NAMALWA (cell line): ENCODE measurements at places on chromosomes 12 and 14.

GRCh38 chr14:55536204-55536708, 43.8 kb upstream of the KTN1 start:
- no peak for DNase-seq

DNA sequence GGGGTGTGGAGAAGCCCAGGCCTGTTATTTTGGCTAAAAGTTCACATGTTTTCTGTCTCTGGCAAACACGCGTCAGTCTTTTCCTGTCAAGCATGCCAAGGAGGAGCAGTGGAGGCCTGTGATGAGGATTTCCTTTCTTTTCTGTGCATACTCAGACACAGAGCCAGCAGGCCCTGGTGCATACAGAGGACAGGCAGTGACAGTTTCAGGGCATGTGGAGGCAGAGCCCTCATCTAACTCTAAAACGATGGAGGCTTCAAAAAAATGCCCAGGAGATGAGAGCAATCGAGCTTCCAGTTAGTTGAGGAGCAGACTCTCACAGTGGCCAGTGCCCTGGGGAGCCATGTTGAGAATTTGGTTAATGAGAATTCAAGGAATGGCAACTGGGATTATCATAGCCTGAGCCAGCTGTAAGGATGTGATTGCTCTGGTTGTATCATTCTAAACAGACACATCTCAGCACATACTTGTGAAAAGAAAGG, 66.5 kb downstream of the TRAFD1 start:
- DNase-seq = no peak

DNA sequence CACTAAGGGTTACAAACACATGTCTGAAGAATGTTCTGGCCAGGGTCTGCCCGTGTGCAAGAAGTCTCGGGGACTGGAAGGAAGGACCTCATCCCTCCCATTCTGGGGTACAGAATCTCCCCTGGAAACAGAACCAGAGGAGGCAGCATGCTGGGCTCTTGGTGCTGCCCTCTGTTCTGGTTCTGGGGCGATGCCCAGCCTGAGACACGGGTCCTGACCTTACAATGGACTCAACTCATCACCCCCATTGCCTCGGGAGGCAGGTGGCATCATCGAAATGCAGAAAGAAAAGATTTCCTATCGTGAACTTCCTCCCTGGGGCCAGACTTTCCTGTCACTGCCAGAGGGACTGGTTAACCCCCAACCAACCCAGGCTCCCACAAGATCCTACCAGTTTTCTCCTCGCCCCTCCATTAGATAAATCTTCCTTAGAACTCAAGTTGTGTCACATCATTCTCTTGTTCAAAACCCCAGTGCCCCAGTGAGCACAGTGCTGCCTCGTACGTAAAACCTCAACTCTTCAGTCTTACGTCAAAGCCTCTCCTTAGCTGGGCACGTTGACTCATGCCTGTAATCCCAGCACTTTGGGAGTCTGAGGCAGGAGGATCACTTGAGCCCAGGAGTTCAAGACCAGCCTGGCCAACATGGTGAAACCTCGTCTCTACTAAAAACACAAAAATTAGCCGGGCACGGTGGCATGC, 52.1 kb downstream of the PSMA6 start:
- no peak for DNase-seq

DNA sequence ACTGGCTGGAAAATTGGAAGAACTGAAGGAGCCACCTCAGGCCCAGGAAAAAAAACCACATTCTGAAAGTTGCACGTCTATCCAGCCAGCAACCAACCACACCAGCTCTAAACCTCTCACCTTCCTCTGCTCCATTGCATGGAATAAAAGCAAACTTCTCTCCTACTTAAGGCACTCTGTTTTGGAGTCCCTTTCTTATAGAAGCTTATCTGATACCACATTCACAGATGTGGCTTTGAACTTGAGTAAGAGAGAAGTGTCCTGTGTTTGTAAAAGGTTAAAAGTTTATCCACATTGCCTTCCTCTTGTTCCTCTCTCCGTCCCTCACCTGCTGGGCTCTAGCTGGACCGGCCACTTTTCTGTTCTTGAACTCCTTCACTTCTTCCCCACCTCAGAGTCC, 99.6 kb upstream of the PLXNC1 start:
- DNase-seq = no peak

GRCh38 chr12:73112035-73112816, 840.1 kb downstream of the TRHDE start:
- no peak for DNase-seq

DNA sequence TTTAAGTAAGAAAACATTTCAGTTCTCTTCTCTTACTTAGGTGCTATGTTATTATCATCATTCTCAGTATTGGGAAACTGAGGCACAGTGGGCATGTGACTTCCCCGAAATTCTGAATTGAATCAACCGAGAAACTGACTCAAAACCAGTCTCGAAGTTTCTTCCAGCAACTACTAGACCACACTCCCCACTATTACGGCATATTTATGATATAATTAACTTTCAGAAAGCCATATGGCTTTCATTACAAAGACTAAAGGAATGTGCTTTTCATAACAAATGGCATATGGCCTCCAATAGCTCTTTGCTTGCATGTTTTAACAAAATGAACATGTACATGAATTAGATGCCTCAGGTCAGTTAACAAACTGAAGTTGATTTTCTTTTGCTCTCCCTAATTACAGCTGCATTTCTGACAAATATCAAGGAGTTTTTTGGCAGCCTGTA, 182.9 kb upstream of the SLC38A2 start:
- DNase-seq = no peak

DNA sequence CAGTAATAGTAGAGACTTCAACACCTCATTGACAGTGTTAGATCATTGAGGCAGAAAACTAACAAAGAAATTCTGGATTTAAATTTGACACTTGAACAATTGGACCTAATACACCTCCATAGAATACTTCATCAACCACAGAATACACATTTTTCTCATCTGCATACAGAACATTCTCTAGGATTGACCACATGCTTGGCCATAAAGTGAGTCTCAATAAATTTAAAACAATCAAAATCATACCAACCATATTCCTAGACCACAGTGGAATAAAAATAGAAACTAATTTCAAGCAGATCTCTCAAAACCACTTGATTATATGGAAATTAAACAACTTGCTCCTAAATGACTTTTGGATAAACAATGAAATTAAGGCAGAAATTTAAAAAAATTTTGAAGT, 82.3 kb downstream of the SLC38A4 start:
- DNase-seq = no peak

GRCh38 chr12:43127886-43128549, 424.0 kb downstream of the ADAMTS20 start:
- no peak for DNase-seq

DNA sequence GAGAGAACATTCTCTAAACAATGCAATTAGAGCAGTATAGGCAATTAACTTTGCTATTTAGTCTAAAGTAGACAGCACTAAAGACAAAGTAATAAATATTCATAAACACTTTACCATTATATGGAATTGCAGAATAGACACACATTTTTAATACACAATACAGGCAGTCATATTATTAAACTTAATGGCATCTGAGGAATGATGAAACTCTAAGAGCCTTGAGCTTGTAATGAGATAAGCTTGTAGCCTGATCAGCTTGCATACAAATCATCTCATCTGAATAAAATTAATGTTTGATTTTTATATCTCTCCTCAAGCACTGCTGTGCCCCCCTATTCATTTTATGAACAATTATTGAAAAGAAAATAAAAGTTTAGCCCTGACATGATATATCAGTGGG, 107.6 kb downstream of the MGAT4C start:
- DNase-seq = no peak

DNA sequence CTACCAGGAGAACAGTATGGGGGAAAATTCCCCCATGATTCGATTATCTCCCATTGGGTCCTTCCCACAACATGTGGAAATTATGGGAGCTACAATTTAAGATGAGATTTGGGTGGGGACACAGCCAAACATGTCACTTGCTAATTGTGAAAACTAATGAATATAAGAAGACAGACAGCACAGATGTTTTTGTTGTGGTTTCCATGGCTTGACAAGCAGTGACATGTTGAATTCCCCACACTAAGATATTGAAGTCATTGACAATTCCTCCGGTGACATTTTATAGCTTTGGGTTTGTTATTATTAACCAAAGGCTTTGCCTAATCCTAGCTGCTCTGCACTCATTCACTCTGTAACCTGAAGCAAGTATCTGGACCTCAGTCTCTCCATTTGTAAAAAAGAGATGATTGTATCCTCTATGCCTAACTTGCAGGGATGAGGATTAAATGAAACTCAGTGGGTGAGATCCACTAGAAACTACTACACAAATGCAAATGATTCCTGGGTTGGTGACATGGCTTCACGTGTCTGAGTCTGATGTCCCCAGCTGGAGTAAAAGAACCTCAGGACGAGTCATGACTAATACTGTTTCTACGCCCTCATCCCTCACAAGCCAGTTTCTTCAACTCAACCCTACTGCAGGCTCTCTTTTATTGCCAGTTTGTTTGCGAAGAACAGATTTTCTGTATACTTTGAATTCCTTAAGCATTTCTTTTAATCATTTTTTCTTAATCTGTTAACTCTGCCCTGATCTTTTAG, 71.6 kb downstream of the ASCL1 start:
- no peak for DNase-seq

DNA sequence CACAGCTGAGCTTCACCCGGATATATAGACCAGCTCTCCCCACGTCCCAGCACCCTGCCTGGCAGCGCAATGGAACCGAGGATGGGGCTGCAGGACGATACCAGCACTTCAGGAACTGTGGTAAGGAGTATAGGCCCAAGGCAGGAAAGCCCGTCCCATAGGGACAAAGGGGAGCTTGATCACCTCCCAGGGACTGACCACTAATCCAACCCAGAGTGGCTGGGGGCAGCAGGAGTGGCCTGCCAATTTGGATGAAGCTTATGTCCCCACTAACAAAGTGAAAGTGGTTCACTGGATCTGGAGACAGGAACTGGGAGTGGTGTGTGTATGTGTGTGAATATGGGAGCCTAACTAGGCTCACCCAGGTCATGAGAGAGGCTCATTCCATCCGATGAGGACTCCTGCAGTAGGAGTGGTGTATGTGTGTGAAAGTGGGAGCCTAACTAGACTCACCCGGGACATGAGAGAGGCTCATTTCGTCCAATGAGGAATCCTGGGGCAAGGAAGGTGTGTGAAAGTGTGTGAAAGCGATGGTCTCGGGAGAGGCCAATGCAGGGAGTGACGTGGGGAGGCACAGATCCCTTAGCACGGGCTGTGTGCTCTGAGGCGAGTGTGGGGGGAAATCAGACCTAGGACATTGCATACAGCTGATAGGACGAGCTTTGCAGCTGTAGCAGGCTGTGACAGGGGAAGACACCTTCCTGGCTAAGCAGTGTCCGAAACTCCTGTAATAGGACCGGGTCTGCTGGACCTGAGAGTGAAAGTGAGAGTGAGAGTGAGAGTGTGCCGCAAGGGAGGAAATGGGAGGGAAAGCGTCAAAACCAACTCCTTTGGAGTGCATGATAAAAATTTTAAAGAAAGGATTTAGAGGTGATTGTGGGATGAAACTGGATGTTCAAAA, 25.7 kb downstream of the KLRK1 start:
- DNase-seq = peak; percentile 66

- peak; percentile 16 for DNase-seq
Observed at GRCh38 chr14:93548102-93548843, 117.5 kb downstream of the UNC79 start.

GRCh38 chr12:80401191-80401590, 42.8 kb upstream of the PTPRQ start:
- DNase-seq = no peak

GRCh38 chr12:47218191-47218654, 138.5 kb upstream of the AMIGO2 start:
- DNase-seq = no peak

GRCh38 chr12:51028126-51028812, 2.1 kb upstream of the SLC11A2 start:
- peak; percentile 64 for DNase-seq

GRCh38 chr14:106556665-106557289, 1030.4 kb downstream of the TMEM121 start:
- peak; percentile 75 for DNase-seq

- DNase-seq = no peak
Observed at GRCh38 chr12:67517181-67517887, 131.2 kb upstream of the DYRK2 start.

DNA sequence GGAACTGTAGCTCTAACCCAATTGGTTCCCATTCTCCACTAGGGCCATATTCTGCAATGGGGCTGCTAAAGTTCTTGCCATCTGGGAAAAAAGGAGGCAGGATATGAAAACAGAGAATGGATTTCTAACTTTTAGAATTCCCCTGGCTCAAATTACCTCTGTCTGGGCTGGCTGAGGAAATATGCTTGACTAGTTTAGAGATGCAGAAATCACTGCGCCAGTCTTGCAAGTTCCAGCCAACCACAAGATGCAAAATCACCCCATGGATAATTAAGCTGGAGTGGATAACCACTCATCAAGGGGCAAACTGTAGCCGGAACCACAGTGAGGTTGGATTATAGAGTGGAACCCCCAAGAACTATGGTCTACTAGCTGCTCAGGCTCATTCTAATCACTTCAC, 126.3 kb downstream of the RALGAPA1 start:
- DNase-seq = no peak

DNA sequence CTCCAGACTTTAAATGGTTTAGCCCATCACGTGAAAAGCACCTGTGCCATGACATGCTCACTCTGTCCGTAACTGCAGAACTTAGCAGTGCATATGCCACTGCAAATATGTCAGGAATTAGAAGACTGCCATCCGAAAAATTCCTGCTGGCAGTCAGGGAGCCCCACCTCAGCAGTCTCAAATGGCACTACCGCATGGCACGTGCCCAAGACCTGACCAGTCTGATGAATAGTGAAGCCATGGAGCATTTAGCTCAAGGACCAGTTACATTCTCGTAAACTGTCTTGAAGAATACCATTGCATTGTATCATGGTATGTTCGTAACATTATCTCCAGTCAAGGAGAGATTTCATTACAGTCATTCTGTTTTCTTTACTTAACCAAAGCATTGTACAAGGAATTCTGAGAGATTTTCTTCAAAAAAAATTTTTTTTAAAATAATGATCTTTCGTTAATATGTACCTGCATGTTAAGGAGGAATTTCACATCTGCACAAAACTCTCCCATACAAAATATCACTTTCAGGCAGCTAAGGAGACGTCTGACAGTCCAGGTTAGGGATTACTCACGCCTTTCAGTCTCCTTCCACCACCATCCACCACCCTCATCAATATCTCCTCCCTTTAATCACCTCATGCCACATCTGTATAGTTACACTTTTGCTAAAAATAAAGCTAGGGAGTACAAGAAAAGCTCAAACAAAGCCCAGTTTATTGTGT, 138.5 kb downstream of the ANO2 start:
- no peak for DNase-seq

- DNase-seq = no peak
Observed at GRCh38 chr12:67633024-67633610, 15.4 kb upstream of the DYRK2 start.

- DNase-seq = no peak
Observed at GRCh38 chr14:88196925-88197324, 126.1 kb downstream of the KCNK10 start.

GRCh38 chr14:25009891-25010290, 40.1 kb downstream of the STXBP6 start:
- no peak for DNase-seq

GRCh38 chr12:28777603-28778365, 371.3 kb upstream of the FAR2 start:
- no peak for DNase-seq
